ENCODE measurements at places on chromosomes 6 and 20. TPM values are rescaled to one million over a fixed set of nuclear protein-coding genes. Genes with fewer than 3 reads are reported as not detected.
A peak's percentile ranks its signal among the peaks of the same experiment; 100 is the strongest.

- DNase-seq = no peak
Observed at GRCh38 chr6:11412011-11412424, 125.5 kb upstream of the TMEM170B start.

GRCh38 chr6:501891-502601 lies 110.5 kb downstream of the IRF4 start:
- DNase-seq = no peak

GRCh38 chr20:37886851-37887297 lies 16.1 kb upstream of the VSTM2L start:
- DNase-seq = no peak

- DNase-seq = no peak
Observed at GRCh38 chr6:15547400-15547799, 115.4 kb downstream of the DTNBP1 start.

GRCh38 chr20:49318430-49319207 lies 40.8 kb upstream of the ZNFX1 start:
- DNase-seq = no peak

DNA sequence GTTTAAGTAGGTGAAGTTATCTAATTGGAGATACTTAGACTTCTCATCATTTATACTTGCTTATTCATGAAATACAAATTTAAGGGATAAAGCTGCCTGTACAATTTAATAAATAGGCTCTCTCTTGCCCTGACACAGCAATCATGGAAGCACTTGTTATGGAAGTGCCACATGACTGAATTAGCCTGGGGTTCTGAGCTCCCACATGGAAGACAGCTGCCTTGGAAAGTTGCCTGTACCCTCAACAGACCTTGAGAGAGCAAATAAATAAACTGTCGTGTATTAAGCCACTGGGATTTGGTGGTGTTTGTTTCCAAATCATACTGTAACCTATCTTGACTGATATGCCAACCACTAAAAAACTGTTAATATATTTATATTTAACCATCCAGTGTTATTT lies 87.0 kb upstream of the RSPO3 start:
- peak; percentile 3 for DNase-seq

GRCh38 chr6:68876792-68877493 lies 241.9 kb downstream of the ADGRB3 start:
- DNase-seq = peak; percentile 52

- DNase-seq = peak; percentile 85
Observed at GRCh38 chr6:27188061-27188884, 59.2 kb upstream of the PRSS16 start.

DNA sequence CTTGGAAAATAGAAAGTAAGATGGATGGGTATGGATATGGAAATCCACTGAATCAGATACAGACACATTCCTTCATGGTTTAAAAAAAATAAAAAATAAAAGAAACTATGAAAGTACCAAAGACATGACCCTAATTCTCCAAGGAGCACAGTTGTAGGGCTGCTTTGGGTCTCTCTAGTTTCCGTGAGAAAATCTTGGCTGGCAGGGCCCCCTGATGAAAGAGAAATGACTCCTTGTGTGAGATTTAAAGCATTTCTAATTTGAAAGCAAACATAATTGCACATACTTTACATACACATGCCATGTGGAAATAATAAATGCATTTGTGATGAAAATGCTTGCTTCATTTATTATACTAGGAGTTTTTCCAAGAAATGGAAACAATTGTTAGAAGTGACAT lies 593.9 kb upstream of the BTBD3 start:
- DNase-seq = no peak

DNA sequence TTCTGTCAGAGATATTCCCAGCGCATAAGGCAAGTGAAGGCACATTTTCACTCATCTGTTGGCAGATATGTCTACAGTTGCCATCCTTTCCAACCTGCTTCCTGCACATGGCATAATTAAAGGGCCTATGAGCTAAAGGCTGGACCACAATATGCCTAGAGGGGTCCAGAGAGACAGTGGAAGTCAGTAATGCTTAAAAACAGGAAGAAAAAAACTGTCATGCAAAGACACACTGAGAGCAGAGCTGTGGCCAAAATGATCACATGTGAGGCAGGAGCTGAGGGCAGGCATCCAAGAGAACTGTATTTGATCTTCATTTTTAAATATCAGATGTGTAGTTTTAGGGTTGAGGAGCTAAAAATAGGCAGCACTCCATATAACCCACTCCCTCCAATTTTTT lies 125.0 kb upstream of the BACH2 start:
- peak; percentile 73 for DNase-seq

GRCh38 chr6:150251566-150252186 lies 108.8 kb downstream of the PPP1R14C start:
- no peak for DNase-seq

DNA sequence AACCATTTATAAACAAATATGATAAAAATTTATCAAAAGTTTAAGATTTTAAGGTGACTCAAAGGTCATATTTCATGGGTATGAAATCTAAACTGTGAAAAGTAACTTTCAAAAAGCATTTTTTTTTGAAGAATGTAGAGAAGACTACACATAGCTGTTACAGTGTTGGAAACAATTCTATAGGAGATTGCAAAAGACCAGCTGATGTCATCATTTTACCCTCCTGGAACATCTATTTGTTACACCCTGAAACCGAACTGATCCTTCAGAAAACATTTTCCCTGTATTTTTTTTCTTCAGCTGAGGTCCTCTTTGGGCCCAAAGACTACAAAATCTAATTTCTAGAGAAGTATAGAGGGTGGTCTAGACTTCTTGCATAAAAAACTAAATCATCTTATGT lies 297.5 kb upstream of the FERMT1 start:
- DNase-seq = no peak

DNA sequence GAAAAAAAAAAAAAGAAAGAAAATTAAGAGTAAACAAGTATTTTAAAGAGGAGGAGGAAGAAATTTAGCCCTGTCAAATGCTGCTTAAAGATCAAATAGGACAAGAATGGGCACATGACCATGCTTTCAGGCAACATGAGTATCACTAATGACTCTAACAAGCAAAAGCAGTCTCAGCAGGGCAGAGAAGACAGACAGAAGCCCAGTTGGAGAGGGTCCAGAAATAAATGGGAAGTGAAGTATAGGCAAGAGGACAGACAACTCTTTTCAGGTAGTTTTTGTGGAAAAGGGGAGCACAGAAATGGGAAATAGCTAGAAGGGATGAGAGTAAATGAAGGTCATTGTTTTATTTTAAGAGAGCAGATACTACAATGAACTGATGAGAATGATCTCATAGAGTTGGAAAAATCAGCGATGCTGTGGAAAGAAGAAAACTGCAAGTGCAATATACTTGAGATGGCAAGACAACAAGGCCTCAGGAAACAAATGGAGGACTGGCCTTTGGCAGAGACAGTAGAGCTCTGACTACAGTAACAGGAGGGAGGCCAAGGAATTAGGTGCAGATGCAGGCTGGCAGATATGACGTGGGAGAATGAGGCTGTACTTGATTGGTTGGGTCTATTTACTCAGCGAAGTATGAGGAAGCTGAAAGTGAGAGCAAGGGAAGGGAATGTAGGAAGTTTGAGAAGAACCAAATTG lies 40.3 kb downstream of the KIF6 start:
- peak; percentile 79 for DNase-seq

- DNase-seq = no peak
Observed at GRCh38 chr6:150914372-150914771, 48.9 kb downstream of the MTHFD1L start.

- no peak for DNase-seq
Observed at GRCh38 chr6:120606743-120607142, 727.5 kb downstream of the TBC1D32 start.

- DNase-seq = no peak
Observed at GRCh38 chr6:170083236-170084051, 207.4 kb downstream of the DLL1 start.

- DNase-seq = no peak
Observed at GRCh38 chr20:49184691-49185070, 3.5 kb downstream of the STAU1 start.

DNA sequence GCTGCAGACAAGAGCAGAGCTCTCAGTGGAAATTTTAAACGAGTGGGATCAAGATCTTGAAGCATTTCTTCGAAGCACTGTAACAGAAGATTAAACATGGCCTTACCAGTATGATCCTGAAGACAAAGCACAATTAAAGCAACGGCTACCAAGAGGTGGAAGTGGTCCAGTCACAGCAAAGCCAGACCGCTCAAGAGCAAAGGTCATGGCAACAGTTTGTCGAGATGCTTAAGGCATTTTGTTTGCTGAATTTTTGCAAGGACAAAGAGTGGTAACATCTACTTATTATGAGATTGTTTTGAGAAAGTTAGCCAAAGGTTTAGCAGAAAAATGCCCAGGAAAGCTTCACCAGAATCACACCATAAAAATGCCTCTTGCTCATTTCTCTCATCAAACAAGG lies 153.4 kb upstream of the CARMIL1 start:
- no peak for DNase-seq

DNA sequence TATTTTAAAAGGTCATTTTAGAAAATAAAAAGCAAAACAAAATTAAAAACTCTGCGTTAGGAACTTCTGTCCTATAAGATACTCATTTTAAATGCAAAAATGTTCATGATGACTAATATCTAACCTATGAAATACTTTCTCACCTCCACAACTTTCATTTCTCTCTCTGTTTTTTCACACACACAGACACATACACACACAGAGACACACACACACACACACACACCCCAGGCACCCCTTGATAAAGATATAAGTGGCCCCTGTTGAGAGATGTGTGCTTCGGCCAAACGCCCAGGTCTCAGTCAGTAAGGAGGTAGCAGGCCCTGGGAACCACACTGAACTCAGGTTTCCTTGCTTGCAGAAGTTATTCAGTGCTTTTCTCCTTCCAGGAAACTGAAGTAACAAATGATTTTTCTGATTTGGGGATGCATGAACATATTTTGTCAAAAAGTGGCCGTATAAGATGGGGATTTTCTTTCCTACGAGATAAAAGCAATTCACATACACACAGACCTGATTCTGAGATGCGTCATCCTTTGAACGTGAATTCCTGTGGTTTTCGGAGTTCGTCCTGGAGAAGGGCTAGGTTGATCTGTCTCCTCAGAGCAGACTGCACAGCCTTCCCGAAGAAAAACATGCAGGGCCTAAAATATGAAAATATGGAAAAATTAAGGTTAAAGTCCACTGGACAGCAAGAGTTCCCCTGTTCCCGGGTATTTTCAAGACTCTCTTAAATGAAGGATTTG lies 306.8 kb upstream of the FOXQ1 start:
- no peak for DNase-seq

The RBCK1 gene
- total RNA-seq = 51.1 TPM

The ZBP1 gene
- not detected for total RNA-seq

The CALHM5 gene
- not detected for total RNA-seq

The RCAN2 gene
- total RNA-seq = not detected

The CCN2 gene
- 3.1 TPM for total RNA-seq

Data from SK-MEL-5 (cell line).